ENCODE measurements at places on chromosomes 7 and 10.
A peak's percentile ranks its signal among the peaks of the same experiment; 100 is the strongest.

DNA sequence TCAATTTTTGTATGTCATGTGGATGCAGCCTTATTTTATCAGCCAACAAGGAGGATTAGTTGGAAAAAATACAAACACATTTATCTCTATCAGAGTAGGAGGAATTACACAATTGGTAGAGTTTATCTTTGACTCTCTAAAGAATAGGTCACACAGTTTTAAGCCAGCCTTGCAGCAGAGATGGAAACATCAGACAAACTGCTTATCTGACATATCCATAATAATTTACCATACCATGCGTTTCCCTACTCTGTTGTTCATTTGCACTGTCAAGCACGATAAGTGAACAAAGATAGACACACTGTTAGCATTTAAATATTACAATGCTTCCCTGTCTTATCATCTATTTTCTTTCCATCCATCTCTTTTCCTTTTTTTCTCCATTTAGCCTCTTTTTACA is 283.7 kb upstream of the SMIM30 start:
- no peak for DNase-seq

- no peak for DNase-seq
These were observed 22.0 kb upstream of the LAMB4 start for GRCh38 chr7:108152198-108152597.

GRCh38 chr10:129883029-129883428 is 81.0 kb downstream of the EBF3 start:
- DNase-seq: no peak

GRCh38 chr10:132786476-132786883 is 533 bp upstream of the NKX6-2 start:
- DNase-seq: no peak

GRCh38 chr10:55820071-55820470 is 541.0 kb downstream of the ZWINT start:
- no peak for DNase-seq

DNA sequence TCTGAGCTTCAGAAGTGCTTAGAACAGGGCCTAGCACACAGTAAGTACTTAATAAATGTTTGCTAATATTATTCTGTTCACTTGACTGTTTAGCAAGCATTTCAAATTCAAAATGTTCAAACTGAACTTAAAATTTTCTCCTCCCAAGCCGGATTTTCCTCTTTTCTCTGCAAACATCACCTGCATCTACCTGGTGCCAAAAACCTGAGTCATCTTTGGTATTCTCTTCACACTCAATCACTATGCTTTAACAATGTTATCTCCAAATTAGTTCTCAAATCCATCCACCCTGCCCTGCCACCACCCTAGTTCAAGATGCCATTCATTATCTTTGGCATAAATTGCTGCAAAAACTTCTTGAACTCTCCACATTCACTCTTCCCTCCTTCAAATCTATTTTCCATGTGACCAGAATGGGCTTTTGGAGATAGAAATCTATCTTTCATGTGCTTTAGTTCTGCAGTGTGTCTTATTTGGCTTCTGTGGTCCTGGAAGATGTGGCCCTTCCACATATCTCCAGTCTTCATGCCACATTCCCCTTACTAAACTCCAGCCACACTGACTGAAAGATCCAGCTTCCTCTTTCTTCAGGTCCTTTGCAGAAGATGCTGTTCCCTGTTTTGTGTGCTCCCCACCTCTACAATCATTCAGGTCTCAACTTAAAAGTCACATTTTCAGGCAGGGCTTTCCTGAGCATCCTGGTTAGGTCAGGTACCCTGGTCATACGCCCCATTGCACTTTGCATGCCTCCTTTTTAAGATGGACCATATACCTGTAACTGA is 2.0 kb downstream of the GGCT start:
- DNase-seq: no peak

DNA sequence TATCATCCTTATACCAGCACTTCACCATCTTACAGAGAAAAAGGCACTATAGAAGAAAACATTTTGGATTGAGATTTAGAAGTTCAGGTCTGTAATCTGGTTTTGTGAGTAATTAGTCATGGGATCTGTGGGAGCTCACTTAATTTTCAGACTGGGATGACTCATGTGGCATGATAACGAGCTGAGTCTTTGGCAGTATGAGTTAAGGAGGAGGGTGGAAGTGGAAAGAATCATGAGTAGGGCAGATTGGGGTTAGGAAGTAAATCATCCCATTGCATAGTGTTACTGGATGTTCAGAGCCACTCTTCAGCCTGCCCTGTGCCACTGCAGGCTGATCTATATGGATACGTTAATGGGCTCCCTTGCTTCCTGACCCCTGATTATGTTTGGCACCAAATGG is 64.9 kb downstream of the ZNF92 start:
- no peak for DNase-seq

GRCh38 chr10:11086177-11086840 is 68.6 kb downstream of the CELF2 start:
- no peak for DNase-seq

- DNase-seq: no peak
These were observed 397.5 kb downstream of the CDC14C start for GRCh38 chr7:49321843-49322242.

DNA sequence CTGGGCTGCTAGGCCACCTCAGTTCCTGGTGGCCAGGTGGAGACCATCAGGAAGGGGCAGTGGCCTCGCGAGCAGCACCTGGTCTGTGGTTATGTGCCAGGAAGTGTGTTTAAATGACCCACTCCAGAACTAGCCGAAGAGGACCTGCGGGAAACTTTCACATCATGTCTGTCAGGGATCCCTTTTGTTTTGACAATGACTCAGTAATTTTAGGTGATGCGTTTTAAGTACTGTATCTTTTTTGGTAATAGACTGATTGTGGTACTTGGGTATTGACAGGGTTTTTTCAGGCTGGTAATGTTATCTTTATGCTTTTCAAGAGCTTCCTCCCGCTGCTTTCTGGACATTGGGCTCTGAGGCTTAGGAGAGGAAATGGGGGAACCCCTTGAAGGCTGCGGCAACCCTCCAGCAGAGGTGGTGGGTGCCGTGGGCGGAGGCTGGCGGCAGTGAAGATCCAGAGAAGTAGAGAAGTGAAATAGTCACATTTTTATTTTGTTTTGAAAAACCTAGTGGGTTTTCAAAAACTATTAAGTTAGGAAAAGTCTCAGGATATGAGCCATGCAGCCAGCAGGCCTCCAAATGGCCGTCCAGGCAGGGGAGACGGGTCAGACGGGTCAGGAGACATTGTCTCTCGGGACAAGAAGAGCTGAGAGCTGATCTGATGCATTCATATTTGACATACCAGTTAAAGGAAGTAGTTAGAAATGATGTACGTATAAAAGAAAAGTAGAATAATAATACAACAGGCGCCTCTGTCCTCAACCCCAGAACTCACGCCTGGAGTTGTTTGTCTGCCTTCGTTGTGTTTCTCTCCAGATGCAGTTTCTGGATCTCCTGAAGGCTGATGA is 27.7 kb downstream of the PPP2R2D start:
- DNase-seq: peak; percentile 28

DNA sequence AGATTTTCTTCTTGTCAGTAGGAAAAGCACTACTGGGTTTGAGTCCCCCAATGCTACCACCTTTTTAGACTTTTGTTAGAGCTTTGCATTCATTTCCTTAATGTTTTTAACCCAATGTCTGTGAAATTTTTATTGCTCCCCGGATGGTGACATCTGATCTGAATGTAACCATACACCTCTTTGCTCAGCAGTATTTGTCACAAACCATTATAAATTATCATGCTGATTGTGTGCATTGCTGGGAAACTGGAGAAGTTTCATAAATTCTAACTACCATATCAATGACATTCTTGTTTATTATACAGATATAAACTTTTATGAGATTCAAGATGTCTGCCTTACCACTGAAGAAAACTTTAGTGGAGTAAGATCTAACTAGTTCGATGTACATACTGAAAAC is 8.5 kb downstream of the NRP1 start:
- no peak for DNase-seq

DNA sequence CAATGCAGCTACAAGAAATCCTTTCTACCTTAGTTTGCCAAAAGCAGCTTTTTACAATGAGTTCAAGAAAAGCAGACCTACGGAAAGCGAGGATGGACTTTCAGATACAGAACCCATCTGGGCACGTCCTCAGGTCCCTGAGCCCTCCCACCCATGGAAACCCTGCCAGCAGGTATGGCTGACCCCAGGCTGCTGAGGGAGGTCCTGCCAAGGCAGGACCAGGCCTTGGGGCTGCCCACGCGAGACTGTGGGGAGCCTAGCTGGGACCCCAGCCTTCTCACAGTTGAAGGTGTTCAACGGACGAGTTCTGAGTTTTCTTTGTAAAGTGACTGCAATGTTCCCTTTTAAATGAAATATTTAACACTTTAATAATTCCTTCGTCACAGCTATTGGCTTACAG is 245.0 kb downstream of the MGMT start:
- DNase-seq: no peak

- DNase-seq: no peak
These were observed 35.8 kb downstream of the GBX1 start for GRCh38 chr7:151131592-151132293.

DNA sequence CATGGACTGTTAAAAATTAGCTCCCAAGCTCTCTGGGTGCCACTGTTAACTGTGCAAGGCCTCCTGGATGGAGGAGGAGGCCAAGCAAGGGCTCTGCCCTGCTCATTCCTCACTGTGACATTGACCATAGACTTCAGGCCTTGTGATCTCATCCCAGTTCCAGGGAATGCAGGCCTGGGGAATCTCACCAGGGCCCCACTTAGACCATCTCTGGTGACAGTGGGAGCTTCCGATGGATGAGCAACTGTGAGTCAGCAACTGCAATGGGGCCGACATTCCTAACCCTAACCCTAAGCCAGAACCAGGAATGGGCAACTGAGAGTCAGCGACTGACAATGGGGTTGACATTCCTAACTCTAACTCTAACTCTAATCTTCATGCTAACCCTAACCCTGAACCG is 50.4 kb upstream of the MSMB start:
- DNase-seq: no peak

DNA sequence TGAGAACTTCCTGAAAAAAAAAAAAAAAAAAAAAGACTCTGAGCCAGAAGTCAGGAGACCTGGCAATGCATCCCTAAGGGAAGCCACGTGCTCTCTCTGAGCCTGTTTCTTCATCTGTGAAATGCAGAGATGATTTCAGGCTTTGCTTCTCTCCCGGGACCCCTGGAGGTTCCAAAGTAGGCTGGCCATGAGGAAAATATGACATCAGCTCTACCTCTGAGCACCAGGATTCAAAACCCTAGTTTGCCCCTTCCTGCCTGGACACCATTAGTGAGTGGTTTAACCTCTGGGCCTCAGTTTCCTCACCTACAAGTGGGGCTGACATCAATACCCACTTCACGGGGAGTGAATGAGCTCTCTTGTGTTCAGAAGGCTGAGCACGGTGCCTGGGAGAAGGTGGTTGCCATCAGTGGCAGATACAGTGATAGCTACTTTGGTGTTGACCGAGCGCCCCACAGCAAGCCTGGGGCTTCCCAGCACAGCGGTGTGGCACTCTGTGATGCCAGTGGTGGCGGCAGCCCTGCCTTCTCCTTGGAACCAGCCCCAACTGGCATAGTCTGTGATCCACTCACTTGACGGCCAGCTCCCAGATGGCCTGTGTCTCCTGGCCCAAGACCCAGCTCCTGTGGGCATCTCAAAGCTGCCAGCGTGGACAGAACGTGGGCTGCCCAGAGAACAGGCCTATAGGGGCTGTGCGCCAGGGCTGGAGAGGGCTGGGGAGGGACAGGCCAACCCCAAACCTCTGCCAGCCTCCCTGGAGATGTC is 153.1 kb upstream of the UNC5B start:
- no peak for DNase-seq

- DNase-seq: no peak
These were observed 2.7 kb upstream of the ARL4A start for GRCh38 chr7:12684733-12685132.

DNA sequence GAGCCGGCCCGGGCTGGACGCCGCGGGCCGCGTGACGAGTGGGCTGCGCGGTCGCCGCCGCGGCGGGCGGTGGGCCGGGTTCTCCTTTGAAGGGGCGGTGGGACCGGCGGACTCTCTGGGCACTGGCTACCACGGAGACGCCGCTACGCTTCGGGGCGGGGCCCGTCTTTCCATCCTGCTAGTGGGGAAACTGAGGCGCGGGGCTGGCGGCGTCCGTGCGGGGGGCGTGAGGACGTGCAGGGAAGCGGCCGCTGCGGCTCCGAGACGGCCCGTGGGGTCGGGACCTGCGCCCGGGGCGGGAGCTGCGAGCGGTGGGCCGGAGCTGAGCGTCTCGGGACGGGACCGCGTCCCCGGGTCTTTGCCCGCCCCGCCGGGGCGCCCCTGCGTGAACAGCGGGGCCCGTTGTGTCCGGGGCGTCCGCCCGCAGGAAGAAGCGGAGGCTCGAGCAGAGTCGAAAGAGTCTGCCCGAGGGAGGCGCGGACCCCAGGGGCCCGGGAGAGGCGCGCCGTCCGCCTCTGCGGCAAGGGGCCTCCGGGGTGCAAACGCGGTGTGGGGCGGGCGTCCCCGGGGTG is 548 bp upstream of the BNIP3 start:
- DNase-seq: no peak

- no peak for DNase-seq
These were observed 80.5 kb downstream of the HECW1 start for GRCh38 chr7:43192806-43193460.

DNA sequence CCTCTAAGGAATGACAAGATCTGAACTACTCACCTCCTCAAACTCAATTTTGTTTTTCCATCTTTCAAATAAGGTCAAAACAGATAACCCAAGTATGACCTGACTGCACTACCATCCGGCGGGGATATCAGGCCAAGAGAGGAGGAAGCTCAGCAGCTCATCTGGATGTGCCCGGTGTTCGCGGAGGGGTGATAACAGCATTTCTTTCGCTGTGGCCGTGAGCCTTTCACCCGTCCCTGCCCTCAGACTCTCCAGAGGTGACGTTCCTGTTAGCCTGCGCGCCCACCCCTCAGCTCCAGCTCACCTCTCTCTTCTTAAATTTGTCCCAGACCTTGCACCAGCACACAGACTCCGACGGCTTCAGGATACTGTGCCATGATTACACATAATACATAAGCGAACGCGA is 526 bp downstream of the ZNF248 start:
- no peak for DNase-seq

DNA sequence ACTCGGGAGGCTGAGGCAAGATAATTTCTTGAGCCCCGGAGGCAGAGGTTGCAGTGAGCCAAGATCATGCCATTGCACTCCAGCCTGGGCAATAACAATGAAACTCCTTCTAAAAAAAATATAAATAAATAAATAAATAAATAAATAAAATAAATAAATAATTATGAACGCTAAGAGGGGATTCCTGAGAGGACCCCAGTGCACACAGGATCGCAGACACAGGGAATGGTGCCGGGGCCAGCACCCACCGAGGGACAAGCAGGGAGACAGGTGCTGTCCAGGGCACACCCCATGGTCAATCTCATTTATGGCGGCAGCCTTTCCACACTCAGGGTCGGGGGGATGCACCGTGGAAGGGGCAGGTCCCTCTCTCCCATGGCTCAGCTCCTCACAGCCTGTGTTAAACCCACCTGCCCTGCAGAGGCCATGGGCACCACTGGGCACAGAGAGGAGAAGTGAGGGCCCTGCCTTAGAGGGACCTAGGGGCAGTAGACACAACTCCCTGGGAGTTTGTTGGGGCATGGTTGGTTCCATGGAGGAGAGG is 2.2 kb upstream of the RAMP3 start:
- DNase-seq: no peak

Measured in stimulated activated CD8-positive, alpha-beta memory T cell treated with anti-CD3 and anti-CD28 coated beads, Interleukin-4, amount 100 ng/mL, for 4 hours (primary cell).